ENCODE measurements at places on chromosomes 12 and 14. TPM values are rescaled to one million over a fixed set of nuclear protein-coding genes. Genes with fewer than 3 reads are reported as not detected.

Gene KCNK10
- not detected for total RNA-seq

Gene SYCP3
- total RNA-seq: 0.16 TPM

Gene MYL6
- total RNA-seq: 831 TPM

Gene CCDC88C
- total RNA-seq: under 0.01 TPM

Gene TAS2R19
- total RNA-seq: 9.6 TPM

Gene ITGA7
- total RNA-seq: 4.4 TPM

Gene CLEC14A
- total RNA-seq: 7.7 TPM

Gene KLRK1
- not detected for total RNA-seq

Gene COX8C
- not detected for total RNA-seq

Gene LBHD2
- not detected for total RNA-seq

Gene LRP1-AS
- not detected for total RNA-seq

Gene SFSWAP
- total RNA-seq: 31.7 TPM

Gene DNAL1
- 10.6 TPM for total RNA-seq

Gene RBP5
- total RNA-seq: not detected

Gene PTGER2
- total RNA-seq: 0.97 TPM

Gene RTL1
- total RNA-seq: not detected

Gene HOXC12
- not detected for total RNA-seq

Gene ARHGAP9
- 0.16 TPM for total RNA-seq

Gene ANO6
- 94.1 TPM for total RNA-seq
